ENCODE measurements at places on chromosomes 5 and 9. TPM values are rescaled to one million over a fixed set of nuclear protein-coding genes. Genes with fewer than 3 reads are reported as not detected.

- DNase-seq, result no peak
Observed at GRCh38 chr9:110036286-110036685, 171.7 kb downstream of the C9orf152 start.

- DNase-seq, result no peak
Observed at GRCh38 chr5:148569948-148570347, 84.4 kb downstream of the HTR4 start.

DNA sequence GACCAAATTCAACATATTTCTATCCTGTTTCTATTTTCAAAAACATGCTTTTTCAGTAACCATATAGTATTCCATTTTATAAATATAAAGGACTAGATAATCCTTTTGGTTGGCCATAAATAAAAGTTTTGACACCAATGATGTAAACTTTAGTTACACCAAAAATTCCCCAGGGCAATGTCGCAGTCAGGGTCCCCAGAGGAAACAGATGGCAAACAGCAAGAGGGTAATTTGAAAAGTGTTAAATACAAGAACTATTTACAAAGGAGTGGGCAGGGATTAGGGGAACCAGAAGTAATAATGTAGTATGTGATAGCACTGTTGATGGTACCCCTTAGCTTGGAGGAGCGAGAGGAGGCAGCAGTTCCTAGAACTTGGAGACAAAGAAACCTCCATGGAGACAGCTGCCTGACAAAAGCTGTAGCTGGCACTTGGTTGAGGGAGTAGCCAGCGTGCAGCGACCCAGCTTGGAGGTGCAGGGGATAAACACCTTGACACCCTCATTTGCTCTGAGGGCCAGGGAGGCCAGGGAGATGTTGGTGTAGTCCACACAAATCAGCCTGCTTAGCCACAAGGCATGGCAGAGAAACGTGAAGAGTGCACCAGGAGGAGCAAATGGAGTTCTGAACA, 18.3 kb upstream of the MSANTD3 start:
- DNase-seq, result no peak

- peak; percentile 52 for DNase-seq
Observed at GRCh38 chr5:136066661-136067271, 38.0 kb downstream of the TGFBI start.

The PCDHGB6 gene
- 9.3 TPM for total RNA-seq

The EFNA5 gene
- 11.1 TPM for total RNA-seq

The ST8SIA4 gene
- 15.0 TPM for total RNA-seq

The MAMDC4 gene
- total RNA-seq, result 3.8 TPM

The ZFYVE16 gene
- total RNA-seq, result 62.4 TPM

Data from tongue (tissue), 3 donors.